Colonic mucosa (tissue), 4 donors: ENCODE measurements at places on chromosomes 4 and X.

DNA sequence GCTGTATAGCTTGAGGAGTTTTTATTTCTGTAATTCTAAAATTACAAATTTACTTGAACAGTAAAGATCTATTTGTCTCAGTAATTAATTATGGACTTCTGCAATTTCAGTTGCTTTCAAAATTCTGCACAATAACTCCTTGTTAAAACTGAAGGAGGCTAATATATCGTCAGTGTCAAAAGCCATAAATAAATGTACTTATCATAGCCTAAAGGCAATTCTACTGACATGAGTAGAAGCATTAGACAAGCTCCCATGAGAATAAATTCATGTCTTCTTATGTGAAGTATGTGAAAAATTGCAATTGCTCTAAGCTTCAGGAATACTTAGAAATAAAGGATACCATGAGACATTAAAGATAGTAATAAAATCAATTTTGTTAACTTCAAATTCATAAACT lies 381.2 kb upstream of the PCDH10 start:
- H3K4me3 ChIP-seq: no peak overlapping the region
- no peaks in the 10 kb centered on the region for H3K4me1 ChIP-seq
- H3K36me3 ChIP-seq: no peaks in the 10 kb centered on the region
- no peak for DNase-seq

GRCh38 chr4:111501946-111502345 lies 643.3 kb upstream of the FAM241A start:
- H3K27me3 ChIP-seq: no peaks in the 10 kb centered on the region
- no peaks in the 10 kb centered on the region for H3K36me3 ChIP-seq
- no peak overlapping the region for H3K27ac ChIP-seq
- H3K4me1 ChIP-seq: no peaks in the 10 kb centered on the region

DNA sequence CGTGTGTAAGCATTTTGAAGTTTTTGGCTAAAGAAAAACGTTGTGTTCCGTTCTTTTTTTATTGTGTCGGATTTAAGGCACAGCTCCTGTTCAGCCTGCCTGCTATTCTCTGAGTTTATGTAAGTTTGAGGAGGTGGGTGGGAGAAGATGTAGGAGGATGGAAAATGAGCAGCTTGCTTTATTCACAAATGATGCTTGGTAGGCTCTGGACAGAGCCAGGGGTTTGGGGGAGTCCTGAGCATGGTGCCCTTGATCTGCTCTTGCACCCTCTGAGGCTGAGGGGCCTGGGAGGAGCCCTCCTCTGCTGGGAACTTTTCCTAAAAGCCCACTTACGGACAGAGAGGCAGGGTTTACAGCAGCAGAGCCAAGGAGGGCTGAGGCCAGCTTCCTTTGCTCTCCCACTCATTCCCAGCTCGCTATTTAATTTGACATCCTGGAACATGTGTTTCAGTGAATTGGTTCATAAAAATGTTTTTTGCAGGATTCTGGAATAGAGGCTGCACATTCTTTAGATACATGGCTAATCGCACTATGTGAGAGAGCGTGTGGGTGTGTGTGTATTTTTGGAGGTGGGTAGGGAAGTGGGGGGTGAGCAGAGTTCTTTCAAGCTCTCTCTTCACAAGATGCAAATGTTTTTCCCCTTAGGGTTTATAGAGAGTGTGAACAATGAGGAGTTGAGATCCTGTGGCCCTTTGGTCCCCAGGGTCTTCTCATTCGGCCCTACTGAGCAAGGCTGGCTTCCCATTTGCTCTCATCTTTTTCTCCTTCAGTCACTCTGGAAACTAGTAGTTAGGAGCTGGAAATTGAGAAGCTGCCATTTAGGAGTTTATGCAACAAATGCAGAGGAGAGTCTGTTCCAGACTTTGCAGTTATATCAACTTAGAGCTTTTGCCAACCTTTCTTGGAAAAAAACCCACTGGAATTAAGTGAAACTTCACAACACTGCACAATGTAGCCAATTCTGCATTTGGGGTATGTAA lies 32.1 kb downstream of the TMEM131L start:
- H3K4me3 ChIP-seq: no peak overlapping the region
- DNase-seq: no peak
- H3K36me3 ChIP-seq: no peaks in the 10 kb centered on the region
- no peaks in the 10 kb centered on the region for H3K4me1 ChIP-seq
- H3K27me3 ChIP-seq: no peaks in the 10 kb centered on the region

DNA sequence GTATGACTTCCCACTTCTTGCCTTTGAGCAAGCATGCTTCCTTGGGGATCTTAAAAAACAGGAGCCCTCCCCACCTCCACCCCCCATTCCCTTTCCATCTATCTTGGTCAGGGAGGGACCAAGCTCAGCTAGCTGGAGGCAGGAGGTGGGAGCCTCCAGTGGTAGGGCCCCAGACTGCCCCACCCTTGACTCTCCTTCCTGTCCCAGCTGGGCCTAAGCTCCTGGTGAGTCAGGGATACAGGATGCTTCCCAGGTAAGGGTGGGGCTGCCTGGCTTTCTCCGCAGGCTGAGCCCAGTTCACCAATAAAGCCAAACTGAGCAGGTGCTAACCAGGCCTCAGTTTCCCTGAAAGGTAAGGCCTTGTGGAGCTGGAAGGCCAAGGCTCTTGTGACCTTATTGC lies 15.2 kb downstream of the EFNB1 start:
- H3K4me3 ChIP-seq: no peak overlapping the region
- peaks cover 14% of the 10 kb centered on the region for H3K4me1 ChIP-seq
- peak; percentile 43 for DNase-seq
- H3K27me3 ChIP-seq: no peaks in the 10 kb centered on the region
- no peaks in the 10 kb centered on the region for H3K36me3 ChIP-seq

DNA sequence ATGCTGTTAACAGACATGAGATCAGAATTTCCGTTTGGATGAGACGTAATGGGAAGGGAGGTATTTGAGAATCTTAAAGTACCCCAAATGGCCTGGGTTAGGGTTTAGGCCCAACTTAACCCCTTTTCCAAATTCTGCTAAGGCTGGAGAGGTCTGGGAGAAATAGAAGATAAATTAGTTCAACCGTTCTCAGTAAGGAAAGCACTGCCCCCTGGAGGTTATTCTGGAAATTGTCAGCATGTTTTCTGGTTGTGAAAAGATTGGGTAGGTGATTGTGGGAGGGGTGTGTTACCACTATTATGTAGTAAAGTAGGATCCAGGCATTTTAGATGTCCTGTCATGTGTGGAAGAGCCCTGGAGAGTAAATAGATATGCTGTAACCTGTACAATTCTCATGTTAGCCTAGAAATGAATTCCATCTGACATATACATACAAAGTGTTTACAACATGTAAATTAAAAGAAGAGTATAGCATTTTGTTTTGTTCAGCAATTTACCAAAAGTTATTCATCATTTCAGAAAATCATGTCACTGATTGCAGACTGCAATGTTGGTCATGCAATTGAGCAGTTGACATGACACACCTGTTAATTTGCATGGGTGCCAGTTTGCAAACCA lies 26.8 kb upstream of the GRXCR1 start:
- H3K4me1 ChIP-seq: no peaks in the 10 kb centered on the region
- DNase-seq: peak; percentile 56
- H3K4me3 ChIP-seq: no peak overlapping the region
- H3K27ac ChIP-seq: no peak overlapping the region

DNA sequence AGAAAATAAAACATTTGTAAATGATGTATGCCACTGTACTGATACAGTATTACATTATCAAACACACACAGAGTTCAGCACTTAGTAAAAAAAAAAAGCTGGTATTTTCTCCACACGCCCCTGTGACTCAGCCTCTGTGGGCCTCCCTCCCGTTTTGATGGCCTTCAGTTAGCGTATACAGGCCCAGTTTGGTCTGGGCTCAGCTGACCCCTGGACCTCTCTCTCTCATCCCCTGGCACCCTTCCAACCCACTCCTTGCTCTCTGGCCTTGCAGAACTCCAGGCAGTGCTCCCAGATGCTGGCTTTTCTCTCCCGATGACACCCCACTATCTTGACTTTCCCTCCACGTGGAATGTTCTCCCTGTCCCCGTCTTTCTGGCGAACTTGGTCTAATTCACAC lies 89.0 kb upstream of the LIMCH1 start:
- no peaks in the 10 kb centered on the region for H3K27me3 ChIP-seq
- peak; percentile 36 for DNase-seq
- H3K36me3 ChIP-seq: no peaks in the 10 kb centered on the region
- H3K4me3 ChIP-seq: no peak overlapping the region
- H3K4me1 ChIP-seq: no peaks in the 10 kb centered on the region
- H3K27ac ChIP-seq: no peak overlapping the region

DNA sequence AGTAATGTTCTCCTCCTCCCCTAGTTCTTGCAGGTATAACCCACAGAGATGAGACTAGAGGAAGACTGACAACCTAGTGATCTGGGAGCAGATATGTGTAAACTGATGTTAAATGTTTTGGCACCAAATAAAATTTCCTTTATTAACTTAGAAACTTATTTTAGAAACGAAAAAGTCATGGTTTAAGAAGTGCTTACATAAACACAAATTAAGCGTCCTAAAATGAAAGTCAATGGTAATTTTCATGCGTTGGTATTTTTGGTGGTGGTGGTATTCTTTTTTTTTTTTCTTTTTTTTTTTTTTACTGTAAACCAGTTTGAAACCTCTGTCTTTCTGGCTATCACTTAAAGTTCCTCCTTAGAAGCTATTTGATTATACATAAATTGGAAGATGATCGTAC lies 1438.1 kb upstream of the TENM3 start:
- H3K4me1 ChIP-seq: no peaks in the 10 kb centered on the region
- H3K27ac ChIP-seq: no peak overlapping the region
- DNase-seq: no peak
- H3K4me3 ChIP-seq: no peak overlapping the region
- H3K36me3 ChIP-seq: no peaks in the 10 kb centered on the region
